ENCODE measurements at places on chromosomes 12 and 14. TPM values are rescaled to one million over a fixed set of nuclear protein-coding genes. Genes with fewer than 3 reads are reported as not detected.

- no peak overlapping the region for H3K27ac ChIP-seq
- H3K27me3 ChIP-seq = no peaks in the 10 kb centered on the region
- peaks cover 12% of the 10 kb centered on the region for H3K4me1 ChIP-seq
- DNase-seq = no peak
- no peaks in the 10 kb centered on the region for H3K36me3 ChIP-seq
Observed at GRCh38 chr12:28938581-28939235, 210.4 kb upstream of the FAR2 start.

GRCh38 chr14:72550513-72550912 lies 343.4 kb downstream of the DPF3 start:
- DNase-seq = no peak
- peaks cover 15% of the 10 kb centered on the region for H3K27me3 ChIP-seq
- H3K27ac ChIP-seq = no peak overlapping the region
- no peaks in the 10 kb centered on the region for H3K36me3 ChIP-seq
- peaks cover under 1% of the 10 kb centered on the region for H3K4me1 ChIP-seq
- no peak overlapping the region for H3K4me3 ChIP-seq

Gene LALBA
- total RNA-seq = not detected

Gene MYF6
- not detected for total RNA-seq

DNA sequence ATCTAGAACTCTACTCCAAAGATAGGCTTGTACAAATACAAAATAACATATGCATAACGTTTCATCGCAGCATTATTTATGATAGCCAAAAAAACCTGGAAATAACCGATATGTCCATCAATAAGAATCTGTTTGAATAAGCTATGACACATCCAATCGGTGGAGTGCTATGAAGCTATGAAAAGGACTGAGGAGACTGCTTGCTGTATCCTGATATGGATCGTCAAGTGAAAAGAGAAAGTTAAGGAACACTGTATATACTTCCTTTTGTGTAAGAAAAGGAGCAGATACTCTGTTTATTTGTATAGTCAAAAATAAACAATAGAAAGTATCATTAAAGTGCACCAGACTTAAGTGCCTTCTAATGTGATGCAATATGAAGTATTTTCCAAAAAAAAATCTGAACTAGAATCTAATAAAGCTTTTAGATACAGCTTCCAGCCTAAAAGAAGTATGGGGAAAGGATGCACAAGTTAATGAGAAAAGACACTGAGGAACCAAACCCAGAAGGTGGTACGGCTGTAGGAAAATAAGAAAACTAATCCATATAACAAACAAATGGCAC lies 645 bp upstream of the KLHDC1 start:
- DNase-seq = no peak
- H3K4me1 ChIP-seq = peaks cover 34% of the 10 kb centered on the region
- H3K4me3 ChIP-seq = peak overlapping the region; percentile 92
- H3K27ac ChIP-seq = peak overlapping the region; percentile 97

DNA sequence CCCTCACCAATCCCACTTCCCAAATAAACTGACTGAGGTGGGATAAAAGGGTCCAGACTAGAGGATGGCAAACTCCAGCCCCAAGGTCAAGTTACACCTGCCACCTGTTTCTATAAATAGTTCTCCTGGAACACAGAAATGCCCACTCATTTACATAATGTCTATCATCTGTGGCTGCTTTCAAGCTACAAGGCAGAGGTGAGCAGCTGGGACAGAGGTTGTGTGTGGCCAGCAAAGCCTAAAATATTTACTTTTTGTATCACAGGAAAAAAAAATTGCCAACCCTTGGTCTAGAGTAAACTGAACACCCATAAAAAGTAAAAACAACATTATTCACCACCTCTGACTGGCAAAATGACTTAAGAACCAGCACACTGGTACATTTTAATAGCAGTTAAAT lies 269.4 kb downstream of the RGS6 start:
- H3K27me3 ChIP-seq = no peaks in the 10 kb centered on the region
- DNase-seq = no peak
- H3K36me3 ChIP-seq = no peaks in the 10 kb centered on the region
- no peak overlapping the region for H3K4me3 ChIP-seq
- no peaks in the 10 kb centered on the region for H3K4me1 ChIP-seq

- H3K4me1 ChIP-seq = no peaks in the 10 kb centered on the region
- H3K27ac ChIP-seq = no peak overlapping the region
- no peak for DNase-seq
- H3K4me3 ChIP-seq = no peak overlapping the region
Observed at GRCh38 chr12:19376691-19377090, 62.6 kb upstream of the AEBP2 start.

DNA sequence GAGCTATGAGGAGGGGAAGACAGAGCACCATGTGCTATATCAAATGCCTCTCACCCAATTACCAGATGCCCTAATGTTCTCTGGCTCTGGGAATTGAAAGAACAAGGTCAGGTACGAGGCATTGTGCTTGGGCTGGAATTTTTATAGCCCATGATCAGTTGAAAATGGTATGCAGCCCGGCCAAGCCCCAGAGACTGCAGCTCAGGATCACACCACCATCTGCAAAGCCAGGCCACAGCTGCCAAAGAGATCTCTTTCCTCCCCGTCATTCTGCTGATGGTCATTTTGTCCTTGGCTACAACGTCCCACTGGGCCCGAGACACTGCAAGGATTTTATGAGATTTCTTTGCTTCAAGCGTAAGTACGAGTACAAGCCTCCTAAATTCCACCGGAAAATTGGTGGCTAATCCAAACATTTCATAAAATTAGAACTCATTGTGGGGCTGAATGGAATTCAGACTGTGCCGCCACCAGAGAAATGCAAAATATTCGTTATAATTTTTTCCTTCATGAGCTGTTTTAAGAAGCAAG lies 15.1 kb downstream of the NUAK1 start:
- H3K4me1 ChIP-seq = peaks cover 69% of the 10 kb centered on the region
- no peak overlapping the region for H3K4me3 ChIP-seq
- DNase-seq = no peak
- peak overlapping the region; percentile 69 for H3K27ac ChIP-seq
- H3K36me3 ChIP-seq = no peaks in the 10 kb centered on the region
- H3K27me3 ChIP-seq = no peaks in the 10 kb centered on the region

DNA sequence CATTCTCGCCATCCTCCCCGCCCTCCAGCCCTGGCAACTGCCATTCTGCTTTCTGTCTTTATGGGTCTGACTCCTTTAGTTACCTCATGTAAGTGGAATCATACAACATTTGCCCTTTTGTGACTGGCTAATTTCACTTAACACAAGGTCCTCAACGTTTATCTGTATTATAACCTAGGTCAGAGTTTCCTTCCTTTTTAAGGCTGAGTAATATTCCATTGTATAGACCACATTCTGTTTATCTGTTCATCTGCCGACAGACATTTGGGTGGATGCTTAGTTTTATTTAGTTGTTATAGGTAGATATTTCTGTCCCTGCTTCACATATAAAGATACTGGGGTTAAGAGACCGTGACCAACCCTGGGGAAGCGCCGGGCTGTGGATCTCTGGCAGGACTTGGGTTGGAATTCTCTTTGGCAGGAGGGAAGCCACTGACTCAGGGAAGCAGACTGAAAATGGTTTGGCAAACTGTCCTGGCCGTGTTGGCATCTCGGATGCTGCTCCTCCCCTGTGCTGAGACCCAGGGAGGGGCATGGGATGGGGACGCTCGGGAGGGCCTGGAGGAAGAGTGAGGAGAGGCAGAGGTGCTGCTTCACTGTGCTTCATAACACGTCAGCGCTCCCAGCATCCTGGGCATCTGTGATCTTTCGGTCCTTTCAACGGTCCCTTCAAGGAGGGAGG lies 38.9 kb downstream of the TEAD4 start:
- H3K27ac ChIP-seq = no peak overlapping the region
- DNase-seq = no peak
- no peak overlapping the region for H3K4me3 ChIP-seq
- no peaks in the 10 kb centered on the region for H3K4me1 ChIP-seq
- no peaks in the 10 kb centered on the region for H3K36me3 ChIP-seq

GRCh38 chr14:49946320-49947141 lies 53.6 kb downstream of the ARF6 start:
- no peaks in the 10 kb centered on the region for H3K36me3 ChIP-seq
- H3K27me3 ChIP-seq = no peaks in the 10 kb centered on the region
- no peak for DNase-seq
- H3K27ac ChIP-seq = peak overlapping the region; percentile 63
- peaks cover 36% of the 10 kb centered on the region for H3K4me1 ChIP-seq

GRCh38 chr14:66403183-66403582 lies 83.0 kb upstream of the CCDC196 start:
- H3K36me3 ChIP-seq = no peaks in the 10 kb centered on the region
- no peak overlapping the region for H3K4me3 ChIP-seq
- H3K4me1 ChIP-seq = no peaks in the 10 kb centered on the region
- DNase-seq = no peak
- no peak overlapping the region for H3K27ac ChIP-seq
- no peaks in the 10 kb centered on the region for H3K27me3 ChIP-seq
